ENCODE measurements at places on chromosomes 16 and 17.

GRCh38 chr17:77944390-77945222 lies 13.9 kb upstream of the TNRC6C start:
- no peak for DNase-seq

DNA sequence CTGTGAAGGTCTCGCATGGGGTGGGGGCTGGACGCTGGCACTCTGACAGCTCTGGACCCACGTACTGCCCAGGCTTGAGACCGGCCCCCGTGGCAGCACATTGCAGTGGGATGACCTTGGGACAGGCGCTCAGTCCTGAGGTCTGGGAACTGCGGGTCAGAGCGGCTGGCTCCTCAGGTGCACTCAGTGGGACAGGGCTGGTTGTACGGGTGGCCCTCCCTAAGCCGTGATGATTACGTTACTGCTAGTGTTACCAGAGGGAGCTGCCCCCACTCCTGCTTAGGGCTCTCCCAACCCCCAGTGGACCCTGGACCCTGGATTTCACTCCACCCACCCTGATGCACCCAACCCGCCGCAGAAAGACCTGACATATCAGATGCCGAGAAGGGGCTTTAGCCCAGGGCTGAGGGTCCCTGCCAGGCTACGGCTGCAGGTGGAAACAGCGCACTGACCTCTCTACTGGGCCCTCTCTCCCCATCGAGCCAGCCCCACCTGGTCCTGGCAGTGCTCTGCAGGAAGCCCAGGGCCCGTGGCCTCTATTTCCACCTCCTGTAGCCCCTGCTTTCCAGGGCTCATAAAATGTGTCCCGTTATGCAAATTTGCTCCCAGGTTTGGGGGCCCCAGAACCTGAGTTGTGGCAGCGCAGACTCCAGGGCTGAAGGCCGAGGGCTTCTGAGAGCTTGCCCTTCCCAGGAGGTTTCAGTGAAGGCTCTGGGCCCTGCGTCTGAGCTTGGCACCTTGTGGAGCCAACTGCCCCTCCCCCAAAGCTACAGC lies 77.2 kb downstream of the RTN4RL1 start:
- no peak for DNase-seq

GRCh38 chr17:14047591-14047990 lies 21.7 kb upstream of the COX10 start:
- DNase-seq, result no peak

GRCh38 chr17:12619459-12620199 lies 46.1 kb upstream of the MYOCD start:
- no peak for DNase-seq

- no peak for DNase-seq
Measured at GRCh38 chr17:61495161-61495857, 43.1 kb downstream of the TBX4 start.

- DNase-seq, result no peak
Measured at GRCh38 chr17:11302401-11303186, 61.6 kb downstream of the SHISA6 start.

DNA sequence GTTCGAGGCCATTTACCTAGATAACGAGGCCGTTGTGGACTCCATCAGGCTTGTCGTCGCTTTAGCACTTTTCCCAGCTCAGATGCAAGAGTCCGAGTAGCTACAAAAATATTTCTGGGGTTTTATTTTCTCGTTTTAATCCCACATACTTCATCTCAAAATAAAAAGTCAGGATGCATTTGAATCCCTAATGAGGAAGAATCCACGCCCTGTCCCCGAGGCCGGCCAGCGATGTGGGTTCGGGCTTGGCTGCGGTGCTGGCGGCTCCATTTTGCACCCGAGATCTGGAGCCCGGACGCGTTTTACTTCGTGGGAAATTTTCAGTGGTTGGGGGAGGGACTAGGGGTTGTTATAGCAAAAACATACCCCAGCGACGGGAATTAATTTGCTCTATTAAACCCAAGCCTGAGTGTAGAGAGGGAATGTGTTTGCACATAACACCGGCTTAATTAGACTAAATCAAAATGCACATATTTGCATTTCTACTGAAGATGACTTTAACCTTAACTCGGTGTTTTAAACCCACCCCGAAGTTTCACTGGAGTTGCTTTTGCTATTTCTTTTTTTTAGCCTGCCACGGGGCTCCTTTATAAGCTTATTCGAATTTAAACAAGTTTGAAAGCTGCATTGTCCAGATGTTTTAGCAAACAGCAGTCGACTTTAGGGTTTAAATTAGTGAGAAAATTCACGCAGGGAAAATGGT lies 4.8 kb downstream of the IRX5 start:
- no peak for DNase-seq

GRCh38 chr16:51289336-51289735 lies 138.3 kb upstream of the SALL1 start:
- no peak for DNase-seq

DNA sequence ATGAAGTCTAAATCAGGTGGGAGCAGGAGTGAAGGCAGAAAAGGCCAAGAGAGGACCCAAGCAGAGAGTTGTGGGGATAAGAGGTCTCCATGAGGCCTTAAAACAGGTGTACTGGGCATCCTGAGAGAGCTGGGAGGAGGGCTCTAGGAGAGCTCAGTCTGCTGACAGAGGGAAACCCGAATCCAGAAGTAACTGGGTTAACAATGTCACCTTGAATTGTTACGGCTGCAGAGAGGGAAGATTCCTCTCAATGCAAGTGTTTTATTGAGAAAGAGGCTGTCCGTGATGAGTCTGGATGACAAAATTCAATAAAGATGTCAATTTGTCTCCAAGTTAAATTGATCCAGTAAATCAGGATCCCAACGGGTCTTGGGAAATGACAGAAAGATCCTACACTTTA lies 8.3 kb downstream of the DHRS7C start:
- no peak for DNase-seq

DNA sequence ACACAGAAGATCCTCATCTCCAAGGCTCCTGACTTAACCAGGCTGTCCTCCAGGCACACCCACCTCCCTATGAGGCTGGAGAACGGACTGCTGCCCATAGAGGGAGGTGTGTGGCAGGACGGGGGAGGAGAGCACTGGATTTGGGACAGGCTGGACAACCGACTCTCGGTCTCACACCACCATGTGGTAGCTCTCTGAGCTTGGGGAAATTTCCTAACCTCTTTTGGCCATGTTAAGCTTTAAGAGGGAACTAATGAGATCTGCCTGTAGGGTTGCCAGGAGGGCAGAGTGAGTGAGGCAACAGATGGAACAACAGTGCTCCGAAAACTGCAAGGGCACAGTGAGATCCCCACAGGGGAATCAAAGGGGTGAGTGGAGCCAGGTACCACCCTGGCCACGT lies 32.7 kb downstream of the RHBDL3 start:
- no peak for DNase-seq

DNA sequence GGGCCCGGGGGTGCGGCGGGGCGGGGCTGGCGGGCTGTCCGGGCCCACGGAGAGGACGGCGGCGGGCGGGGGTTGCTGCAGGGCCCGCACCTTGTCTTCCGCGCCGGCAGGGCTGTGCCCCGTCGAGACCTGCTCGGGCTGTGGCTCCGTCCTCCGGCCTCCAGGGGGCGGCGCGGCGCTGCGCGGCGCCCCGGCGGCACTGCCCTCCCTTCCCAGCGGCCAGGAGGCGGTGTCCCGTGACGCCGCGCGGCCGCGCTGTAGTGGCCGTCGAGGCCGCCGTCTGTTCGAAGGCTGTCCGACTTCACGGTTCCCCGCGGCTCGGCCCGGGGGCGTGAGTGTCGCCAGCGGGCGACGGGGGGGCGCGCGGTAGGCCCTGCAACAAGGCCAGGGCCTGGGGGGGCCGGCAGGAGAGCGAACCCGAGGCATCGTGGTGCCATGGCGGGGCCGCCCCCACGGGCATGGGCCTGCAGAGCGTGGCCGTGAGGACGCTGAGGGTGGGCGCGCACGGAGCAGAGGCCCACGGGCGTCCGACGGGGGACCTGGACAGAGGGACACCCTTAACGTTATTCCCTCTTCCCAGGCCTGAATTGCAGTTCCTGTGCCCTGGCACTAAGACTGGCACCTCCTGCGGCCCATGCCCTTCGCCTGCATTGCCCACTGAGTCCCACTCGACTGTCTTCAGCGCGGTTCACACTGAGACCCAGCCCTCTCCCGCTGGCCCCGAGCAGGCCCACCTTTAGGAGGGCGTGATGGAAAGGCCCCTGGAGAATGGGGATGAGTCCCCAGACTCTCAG lies at the start of gene PLEKHG4:
PLEKHG4 (plus strand) TSS at position 237 of the 794 bp plus-strand sequence; CDS start at position 750, 513 bp downstream.
- DNase-seq, result peak; percentile 80

DNA sequence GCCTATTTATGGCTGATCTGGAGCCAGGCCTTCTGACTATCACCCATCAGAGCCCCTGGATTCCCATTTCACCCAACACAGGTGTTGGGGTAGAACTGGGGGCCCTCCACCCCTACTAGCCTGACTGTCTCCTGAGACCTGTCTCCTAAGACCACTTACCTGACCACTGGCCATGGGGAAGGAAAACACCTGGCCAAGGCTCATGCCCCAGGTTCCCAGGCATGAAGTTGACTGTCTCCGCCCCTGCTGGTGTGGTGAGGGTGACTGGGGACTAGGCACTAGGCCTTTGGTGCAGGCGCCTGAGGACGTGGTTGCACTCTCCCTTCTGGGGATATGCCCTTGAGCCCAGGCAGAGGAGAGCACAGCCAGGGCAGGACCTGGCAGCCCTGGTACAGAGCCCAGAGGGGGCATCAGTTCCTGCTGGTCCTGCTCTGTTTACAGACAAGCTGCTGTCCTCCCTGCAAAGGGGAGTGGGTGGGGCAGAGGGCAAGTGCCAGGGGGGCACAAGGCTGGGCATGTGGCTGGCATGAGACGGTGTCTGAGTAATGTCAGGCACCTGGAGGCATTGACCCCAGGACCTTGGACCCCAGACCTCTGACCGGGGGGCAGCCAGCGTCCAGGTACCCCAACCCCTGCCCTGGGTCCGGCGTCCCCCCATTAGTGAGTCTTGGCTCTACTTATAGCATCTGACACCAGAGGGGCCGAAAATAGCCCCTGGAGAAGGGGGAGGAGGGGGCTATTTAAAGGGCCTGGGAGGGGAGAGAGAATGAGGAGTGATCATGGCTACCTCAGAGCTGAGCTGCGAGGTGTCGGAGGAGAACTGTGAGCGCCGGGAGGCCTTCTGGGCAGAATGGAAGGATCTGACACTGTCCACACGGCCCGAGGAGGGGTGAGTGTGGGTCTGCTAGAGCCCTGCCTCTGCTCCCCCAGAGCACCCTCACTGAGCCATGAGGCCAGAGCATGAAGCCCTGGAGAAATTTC lies at the start of gene TCAP:
TCAP (plus strand) TSS at position 769 of the 981 bp plus-strand sequence; CDS start at position 780, 11 bp downstream.
- DNase-seq, result no peak

GRCh38 chr17:82244413-82245133 lies 15.7 kb downstream of the SLC16A3 start:
- no peak for DNase-seq

DNA sequence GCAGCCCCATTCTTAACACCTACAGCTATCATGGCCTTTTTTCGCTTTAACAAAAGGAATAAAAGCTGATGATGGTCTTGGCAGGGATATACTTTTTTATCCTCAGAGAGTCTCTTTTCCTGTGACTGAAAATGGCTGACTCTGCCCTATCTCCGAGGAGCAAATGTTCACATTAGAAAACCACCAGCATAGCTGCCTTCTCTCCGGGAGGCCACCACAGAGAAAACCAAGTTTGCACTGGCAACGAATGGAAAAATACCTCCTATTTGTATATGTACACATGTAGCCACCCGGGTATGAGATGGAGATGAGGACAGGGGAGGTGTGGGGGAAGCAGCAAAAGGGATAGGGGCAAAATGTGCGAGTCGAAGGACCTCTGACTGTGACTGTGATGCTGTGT lies 88.2 kb downstream of the STX8 start:
- DNase-seq, result no peak

DNA sequence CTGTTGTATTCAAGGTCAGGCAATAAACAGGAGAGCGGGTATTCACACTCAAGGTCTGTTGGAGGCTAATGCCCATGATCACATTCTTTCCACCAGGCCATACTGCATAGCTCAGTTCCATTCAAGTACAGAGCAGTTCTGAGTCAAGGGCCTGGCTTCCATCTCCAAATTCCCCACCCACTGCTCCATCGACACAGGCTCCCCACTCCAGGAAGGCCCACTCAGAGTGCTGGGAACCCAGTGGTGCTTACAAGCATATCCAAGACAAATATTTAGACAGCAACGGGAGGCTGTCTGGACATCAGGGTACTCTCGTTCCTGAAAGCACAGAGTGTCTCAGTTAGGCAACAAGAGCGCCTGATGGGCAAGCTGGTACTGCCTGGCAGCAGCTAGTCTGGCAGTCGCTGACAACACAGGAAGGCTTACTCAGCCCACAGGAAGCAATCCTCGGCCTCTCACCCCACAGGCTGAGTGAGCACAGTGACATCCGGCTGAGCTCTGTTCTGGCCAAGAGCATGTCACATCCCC lies 40.9 kb downstream of the RFFL start:
- peak; percentile 65 for DNase-seq

Data from stimulated activated CD4-positive, alpha-beta T cell treated with anti-CD3 and anti-CD28 coated beads, Interleukin-2, amount 100 ng/mL, for 48 hours (primary cell).